ENCODE measurements at places on chromosomes 12 and 14.

DNA sequence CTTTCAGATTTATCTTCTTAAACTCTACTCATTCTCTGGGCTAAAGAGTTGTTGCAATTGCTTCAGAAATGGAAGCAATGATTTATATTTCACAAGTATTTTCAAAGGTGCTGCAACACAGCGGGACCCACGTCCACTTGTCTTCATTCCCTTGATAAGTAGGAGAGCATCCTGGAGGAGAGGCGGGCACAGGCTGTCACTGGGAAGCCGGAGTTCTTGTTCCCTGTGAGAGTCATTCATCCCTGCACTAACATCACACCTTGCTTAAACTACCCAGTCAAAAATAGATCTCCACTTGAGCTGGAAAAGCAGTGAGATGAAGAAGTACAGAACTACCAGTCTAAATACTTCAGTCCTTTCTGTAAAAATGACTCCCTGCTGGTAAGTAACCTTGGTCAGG lies 160.5 kb upstream of the RASSF8 start:
- no peak overlapping the region for H3K27ac ChIP-seq
- H3K27me3 ChIP-seq: no peaks in the 10 kb centered on the region
- no peaks in the 10 kb centered on the region for H3K36me3 ChIP-seq
- no peaks in the 10 kb centered on the region for H3K4me1 ChIP-seq

- H3K27me3 ChIP-seq: no peaks in the 10 kb centered on the region
- no peak overlapping the region for H3K27ac ChIP-seq
- peaks cover 5% of the 10 kb centered on the region for H3K36me3 ChIP-seq
- no peak overlapping the region for H3K4me3 ChIP-seq
- DNase-seq: no peak
These were observed 112.5 kb downstream of the DENND5B start for GRCh38 chr12:31478425-31478824.

GRCh38 chr12:116876151-116876869 lies 4.9 kb downstream of the HRK start:
- no peak overlapping the region for H3K4me3 ChIP-seq
- peaks cover 22% of the 10 kb centered on the region for H3K4me1 ChIP-seq
- no peak overlapping the region for H3K27ac ChIP-seq

- no peak overlapping the region for H3K4me3 ChIP-seq
- H3K4me1 ChIP-seq: no peaks in the 10 kb centered on the region
- H3K36me3 ChIP-seq: no peaks in the 10 kb centered on the region
- DNase-seq: no peak
- no peaks in the 10 kb centered on the region for H3K27me3 ChIP-seq
These were observed 56.2 kb upstream of the CCDC198 start for GRCh38 chr14:57549765-57550420.

All from trophoblast cell (in vitro differentiated cells and primary cell).